ENCODE measurements at places on chromosomes 12 and 14.

- no peak for DNase-seq
Measured at GRCh38 chr14:99733211-99733539, 49.1 kb downstream of the CYP46A1 start.

- DNase-seq, result peak; percentile 96
Measured at GRCh38 chr14:50060871-50061663, 55.3 kb downstream of the VCPKMT start.

- DNase-seq, result peak; percentile 54
Measured at GRCh38 chr12:92123780-92124688, 21.6 kb downstream of the BTG1 start.

DNA sequence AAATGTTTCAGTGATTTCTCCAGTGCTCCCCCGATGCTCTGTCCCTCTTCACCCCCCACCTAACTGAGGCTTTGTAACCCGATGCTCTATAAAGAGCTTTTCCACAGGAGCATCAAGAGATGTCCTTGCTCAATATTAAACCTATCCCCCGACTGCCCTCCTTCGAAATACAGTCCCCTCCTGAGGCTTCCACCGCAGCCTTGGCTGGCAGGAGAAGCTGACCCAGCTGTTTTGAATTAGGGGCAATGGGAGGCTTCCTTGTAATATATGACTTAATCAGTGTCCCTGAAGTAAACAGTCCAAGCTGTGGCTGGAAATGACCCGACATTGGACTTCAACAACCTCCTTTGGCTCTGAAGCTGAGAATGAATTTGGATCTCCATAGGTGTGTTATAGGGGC, 62.4 kb downstream of the TMEM30B start:
- no peak for DNase-seq

- no peak for DNase-seq
Measured at GRCh38 chr12:131076791-131077747, 123.4 kb downstream of the ADGRD1 start.

DNA sequence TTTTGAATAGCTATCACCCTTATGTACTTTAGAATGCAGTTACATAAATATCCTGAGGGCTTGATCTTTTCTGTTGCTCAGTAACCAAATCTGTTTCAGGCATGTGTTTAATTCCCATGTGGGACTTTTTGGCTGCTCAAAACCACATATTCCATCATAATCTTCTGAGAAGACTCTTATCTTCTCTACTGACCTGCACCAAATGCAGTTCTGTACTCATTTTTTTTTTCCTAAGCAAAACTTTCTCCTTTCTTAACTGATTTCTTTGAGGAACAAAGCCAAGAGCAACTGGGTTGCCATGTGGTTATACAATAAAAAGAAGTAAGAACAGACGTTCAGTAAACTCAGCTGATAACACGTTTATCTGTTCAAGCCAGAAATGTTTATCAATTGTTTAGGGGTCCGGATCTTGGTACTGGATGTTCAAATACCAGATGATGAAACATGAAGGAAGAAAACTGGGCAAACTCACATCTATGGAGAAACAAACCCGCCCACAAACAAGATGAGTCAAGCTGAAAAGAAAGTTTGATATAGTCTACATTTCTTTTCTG, 50.1 kb downstream of the TMEM132C start:
- no peak for DNase-seq
